ENCODE measurements at places on chromosomes 7 and 10. TPM values are rescaled to one million over a fixed set of nuclear protein-coding genes. Genes with fewer than 3 reads are reported as not detected.

Gene MRC1
- 6.3 TPM for total RNA-seq

DNA sequence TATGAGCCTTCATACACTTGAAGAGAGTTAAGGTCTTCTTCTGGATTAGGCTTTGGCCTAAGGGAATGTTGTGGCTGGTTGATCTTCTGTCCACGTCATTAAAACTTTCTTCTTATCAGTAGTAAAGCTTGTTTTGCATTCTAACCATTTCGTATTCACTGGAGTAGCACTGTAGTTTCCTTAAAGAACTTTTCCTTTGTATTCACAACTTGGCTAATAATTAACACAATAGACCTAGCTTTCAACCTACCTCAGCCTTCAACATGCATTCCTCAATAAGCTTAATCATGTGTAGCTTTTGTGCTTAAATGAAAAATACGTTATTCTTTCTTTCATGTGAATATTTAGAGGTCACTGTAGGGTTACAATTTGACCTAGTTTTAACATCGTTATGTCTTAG is 42.8 kb downstream of the AKR1C8 start:
- no peak for DNase-seq

DNA sequence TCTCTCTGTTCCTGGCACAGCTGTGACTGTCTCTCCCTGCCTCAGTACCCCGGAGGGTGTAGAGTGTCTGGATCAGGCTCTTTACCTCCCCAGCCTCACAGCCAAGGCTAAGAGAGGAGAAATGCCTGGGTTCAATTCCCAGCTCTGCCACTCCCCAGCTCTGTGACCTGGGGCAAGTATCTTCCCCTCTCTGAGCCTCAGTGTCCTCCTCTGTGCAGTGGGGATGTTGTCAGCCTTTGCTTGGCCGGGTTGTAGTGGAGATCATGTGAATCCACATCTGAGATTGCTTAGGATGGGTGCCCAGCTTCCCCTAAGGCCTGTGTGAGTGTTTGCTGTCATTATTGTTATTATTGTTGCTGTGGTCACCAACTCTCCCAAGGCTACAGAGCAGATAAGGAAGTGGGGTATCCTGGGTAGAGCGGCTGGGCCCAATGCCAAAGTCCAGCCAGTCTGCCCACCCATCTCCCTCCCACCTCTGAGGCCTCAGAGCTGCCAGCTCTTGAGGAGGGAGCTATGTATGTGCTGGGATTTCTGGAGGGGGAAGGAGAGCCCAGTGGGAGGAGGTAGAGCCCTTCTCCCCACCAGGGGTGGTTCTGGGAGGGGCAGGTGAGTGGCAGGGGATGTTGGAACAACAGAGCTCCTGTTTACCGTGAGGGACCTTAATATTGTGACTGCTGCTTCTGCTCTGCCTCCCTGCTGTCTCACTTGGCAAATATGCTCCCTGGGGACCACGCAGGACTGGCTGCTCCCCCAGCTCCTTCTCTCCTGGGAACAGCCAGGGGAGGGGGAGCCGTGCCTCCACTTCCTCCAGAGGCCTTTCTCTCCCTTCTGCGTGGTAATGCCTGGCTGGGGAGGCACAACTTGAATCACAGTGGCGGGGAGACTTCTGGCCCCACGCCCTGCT is 170.5 kb downstream of the RPS24 start:
- DNase-seq: no peak

- no peak for DNase-seq
These were observed 70.6 kb downstream of the FOXL3 start for GRCh38 chr7:360454-361100.

Gene LEP
- total RNA-seq: 0.30 TPM

- no peak for DNase-seq
These were observed 12.4 kb upstream of the GSTK1 start for GRCh38 chr7:143250822-143251221.

DNA sequence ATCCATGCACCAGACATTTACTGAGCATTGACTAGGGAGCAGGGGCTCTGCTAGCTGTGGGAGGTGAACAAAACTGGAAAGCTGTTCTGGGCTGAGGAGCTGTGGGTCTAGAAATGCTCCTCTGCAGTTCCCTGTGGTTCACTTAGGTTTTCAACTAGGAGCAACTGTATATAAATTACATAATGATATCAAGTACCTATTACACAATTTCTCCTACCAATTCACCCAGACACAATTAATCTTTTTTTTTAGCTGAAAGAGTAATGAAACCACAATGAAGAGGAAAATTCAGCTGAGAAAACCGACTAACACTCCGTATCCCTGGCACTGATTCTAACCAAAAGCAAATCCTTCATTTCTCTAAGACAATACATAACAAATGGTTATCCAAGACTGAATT is 39.4 kb downstream of the COL28A1 start:
- no peak for DNase-seq

Gene METTL27
- total RNA-seq: 0.35 TPM

Gene A1CF
- not detected for total RNA-seq

- no peak for DNase-seq
These were observed 2.5 kb downstream of the ACTR3B start for GRCh38 chr7:152762056-152762455.

Gene GSDME
- 7.5 TPM for total RNA-seq

- no peak for DNase-seq
These were observed 26.5 kb upstream of the ENTPD1 start for GRCh38 chr10:95729323-95730055.

Gene GDF2
- not detected for total RNA-seq

DNA sequence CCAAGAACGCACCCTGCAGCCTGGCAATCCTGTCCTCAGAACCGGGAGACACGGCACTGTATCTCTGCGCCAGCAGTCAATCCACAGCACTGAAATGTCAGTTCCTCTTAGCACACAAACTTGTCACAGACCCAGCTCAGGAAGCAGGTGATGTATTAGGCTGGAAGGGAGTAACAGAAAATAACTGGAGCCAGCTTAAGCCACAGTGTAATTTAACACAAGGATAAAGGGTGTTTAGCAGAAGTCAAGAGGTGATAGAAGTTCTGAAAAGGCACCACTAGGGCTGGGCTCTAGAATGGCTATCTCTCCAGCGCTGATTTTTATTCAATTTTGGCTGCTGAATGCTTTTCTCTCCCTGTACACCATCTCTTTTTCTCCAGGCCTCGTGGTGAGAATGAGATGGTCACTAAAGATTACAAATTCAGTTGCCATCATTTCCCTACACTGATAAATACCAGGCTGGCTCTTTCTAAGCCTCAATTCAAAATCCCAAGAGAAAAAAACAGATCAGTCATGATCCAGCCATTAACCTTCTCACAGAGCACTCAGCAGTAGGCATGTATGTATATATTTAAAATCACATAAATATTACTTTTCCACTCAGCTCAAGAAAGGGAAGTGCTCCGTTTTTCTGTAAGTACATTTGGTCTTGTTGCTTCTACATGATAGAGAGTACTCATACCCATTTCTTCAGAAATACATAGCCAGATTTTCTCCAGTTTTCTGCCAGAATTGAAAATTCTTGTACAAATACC is 102.7 kb upstream of the PRSS1 start:
- DNase-seq: no peak

- DNase-seq: no peak
These were observed 5.6 kb downstream of the DAGLB start for GRCh38 chr7:6442114-6442513.

GRCh38 chr7:135160098-135160857 is 10.2 kb downstream of the CYREN start:
- no peak for DNase-seq

DNA sequence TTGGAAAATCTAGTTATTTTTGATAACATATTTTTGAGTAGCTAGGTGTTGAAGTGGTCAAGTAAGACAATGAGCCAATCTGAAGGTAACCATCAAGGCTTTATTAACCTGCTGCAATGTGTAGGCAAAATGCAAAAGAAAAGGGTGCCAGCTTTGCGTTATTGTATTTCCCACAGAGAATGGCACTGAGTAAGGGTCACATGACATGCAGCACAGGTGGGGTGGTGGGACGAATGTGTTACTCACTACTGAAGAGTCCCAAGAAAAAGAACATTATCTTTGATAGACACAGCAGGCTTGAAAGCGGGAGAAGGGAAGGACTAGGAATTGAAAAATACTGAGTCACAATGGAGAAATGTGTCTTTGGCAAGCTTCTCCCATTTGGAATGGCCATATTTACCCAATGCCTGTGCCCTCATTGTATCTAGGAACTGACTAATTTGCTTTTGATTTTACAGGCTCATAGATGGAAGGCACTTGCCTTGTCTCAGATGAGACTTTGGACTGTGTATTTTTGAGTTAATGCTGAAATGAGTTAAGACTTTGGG is 898.6 kb upstream of the POT1 start:
- no peak for DNase-seq

GRCh38 chr10:96616961-96617360 is 30.1 kb upstream of the TM9SF3 start:
- no peak for DNase-seq

Gene OR2A5
- total RNA-seq: not detected

DNA sequence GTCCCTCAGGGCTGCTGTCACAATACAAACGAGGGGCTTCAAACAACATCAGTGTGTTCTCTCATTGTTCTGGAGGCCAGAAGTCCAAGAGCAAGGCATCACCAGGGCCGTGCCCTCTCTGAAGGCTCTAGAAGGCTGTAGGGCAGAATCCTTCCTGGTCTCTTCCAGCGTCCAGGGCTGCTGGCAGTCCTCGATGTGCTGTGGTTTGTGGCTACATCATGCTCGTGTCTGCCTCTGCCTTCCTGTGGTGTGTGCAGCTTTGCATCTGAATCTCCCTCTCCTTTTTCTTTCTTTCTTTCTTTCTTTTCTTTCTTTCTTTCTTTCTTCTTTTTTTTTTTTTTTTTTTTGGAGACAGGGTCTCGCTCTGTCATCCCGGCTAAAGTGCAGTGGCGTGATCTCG is 103.5 kb downstream of the INSYN2A start:
- no peak for DNase-seq

GRCh38 chr7:158710651-158711102 is 6.1 kb upstream of the NCAPG2 start:
- no peak for DNase-seq

Gene ZNF804B
- total RNA-seq: 0.05 TPM

Gene HECTD2
- total RNA-seq: 13.2 TPM

DNA sequence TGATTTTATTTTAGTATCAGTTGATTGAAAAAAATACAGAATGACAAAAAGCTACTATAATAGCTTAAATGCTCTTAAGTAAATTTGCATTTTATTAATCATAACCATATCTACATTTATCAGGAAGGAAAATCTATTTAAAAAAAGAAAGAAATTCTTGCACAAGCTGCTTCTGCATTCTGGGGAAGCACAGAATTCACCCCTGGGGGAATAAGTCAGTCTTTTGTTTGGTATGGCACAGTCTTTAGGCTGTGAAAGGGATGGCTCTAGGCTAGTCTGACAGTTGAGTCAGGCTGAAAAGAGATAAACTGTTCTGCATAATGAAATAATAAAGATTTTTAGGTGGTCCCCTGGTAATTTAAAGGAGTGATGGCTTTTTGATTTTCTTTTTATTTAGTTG is 37.9 kb downstream of the HTR7 start:
- no peak for DNase-seq

GRCh38 chr10:11595395-11595692 is 16.1 kb downstream of the USP6NL start:
- DNase-seq: no peak

- DNase-seq: no peak
These were observed 59.8 kb upstream of the TES start for GRCh38 chr7:116150588-116150987.

DNA sequence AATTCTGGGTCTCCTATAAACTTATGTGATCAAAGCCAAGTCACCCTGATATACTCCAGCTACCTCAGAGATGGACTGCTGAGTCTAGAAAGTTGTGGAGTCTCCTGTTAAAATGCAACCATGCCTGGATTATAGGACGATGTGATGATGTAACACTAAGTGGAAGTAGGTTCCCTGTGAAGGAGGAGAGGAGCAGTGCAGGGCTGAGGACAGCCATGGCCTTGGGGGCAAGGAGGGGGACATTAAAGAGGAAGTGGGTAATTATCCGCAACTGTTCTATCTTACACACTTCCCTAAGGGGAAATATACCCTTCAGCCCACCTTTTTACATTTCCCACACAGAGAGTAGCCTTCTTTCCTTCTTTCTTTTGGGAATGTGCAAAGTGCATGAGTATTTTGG is 63.8 kb downstream of the MTPN start:
- DNase-seq: no peak

Gene PLXDC2
- total RNA-seq: 22.6 TPM

- DNase-seq: no peak
These were observed 57.2 kb upstream of the STRIP2 start for GRCh38 chr7:129376778-129377700.

Gene SFRP5
- total RNA-seq: 3.2 TPM

Gene LRIT2
- not detected for total RNA-seq

DNA sequence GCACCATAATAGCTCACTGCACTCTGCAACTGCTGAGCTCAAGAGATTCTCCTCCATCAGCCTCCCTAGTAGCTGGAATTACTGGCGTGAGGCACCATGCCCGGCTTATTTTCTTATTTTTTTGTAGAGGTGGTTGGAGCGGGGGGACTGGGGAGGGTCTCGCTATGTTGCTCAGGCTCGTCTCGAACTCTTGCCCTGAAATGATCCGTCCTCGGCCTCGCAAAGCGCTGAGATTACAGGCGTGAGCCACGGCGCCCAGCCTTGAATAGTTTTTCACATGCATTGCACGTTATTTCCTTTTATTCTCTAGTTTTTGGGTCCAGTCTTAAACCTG is 526 bp upstream of the LAMTOR4 start:
- no peak for DNase-seq

DNA sequence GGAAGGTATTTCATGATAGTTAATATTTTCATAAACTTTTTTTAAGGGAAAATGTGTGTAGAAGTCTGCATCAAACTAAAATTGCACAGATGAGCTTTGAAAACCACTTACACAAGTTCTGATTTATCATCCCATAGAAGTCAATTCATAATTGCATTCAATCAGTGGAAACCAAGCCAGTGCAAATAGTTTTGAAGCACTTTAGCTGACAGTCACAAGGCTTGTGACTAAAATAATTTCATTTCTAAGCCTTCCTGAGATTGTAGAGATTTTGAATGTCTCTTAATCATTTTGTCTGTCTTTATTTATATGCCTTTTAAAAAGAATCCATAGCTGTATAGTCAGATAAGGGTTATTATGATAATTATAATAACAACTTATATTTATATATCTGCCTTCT is 41.4 kb downstream of the EXOC4 start:
- no peak for DNase-seq
